ENCODE measurements at places on chromosomes 16 and 17.

DNA sequence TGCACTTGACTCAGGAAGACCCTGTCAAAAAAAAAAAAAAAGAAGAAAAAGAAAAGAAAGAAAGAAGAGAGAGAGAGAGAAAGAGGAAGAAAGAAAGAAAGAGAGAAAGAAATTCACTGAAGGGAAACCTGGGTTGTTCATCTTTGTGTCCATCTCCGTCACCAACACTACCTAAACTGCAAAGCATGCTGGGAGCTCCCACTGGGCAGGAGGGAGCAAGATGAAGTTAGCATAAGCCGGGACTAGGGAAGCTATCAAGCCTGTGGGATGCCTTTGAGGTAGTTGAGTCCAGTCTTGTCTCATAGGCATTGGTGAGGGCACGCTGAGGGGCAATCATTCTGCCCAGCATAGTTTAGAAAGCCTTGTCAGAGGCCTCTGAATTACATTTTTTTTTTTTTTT is 7.6 kb upstream of the CBFB start:
- DNase-seq, result no peak

- DNase-seq, result no peak
Observed at GRCh38 chr17:20170085-20170484, 160.9 kb downstream of the SPECC1 start.

- DNase-seq, result no peak
Observed at GRCh38 chr17:78144147-78144719, 2.0 kb upstream of the C17orf99 start.

GRCh38 chr16:89304181-89304851 is 86.8 kb downstream of the ZNF778 start:
- DNase-seq, result no peak

Measured in CD4-positive, alpha-beta T cell treated with Interleukin-4 for 1 hour (primary cell).